ENCODE measurements at places on chromosomes 1 and 21.

DNA sequence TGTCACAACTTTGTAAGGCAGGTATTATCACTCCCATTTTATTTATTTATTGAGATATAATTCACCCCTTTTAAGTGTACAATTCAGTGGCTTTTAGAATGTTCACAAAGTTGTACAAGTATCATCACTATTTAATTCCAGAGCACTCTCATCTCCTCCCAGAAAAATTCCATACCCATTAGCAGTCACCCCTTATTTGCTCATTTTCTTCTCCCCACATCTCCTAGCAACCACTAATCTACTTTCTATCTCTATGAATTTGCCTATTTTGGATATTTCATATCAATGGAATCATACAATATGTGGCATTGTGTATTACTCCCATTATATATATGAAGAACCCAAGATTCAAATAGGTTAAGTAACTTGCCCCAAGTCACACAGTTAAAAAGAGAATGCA lies 7.0 kb downstream of the DSTYK start:
- no peaks in the 10 kb centered on the region for H3K36me3 ChIP-seq
- no peak for DNase-seq
- no peaks in the 10 kb centered on the region for H3K27me3 ChIP-seq
- peaks cover 38% of the 10 kb centered on the region for H3K4me1 ChIP-seq

GRCh38 chr1:204213668-204214662 lies at the start of gene GOLT1A:
Gene GOLT1A (minus strand): TSS chr1:204213988. CDS start chr1:204213906, 82 bp downstream.
- H3K36me3 ChIP-seq: no peaks in the 10 kb centered on the region
- H3K27ac ChIP-seq: no peak within 1 kb of the TSS
- H3K4me3 ChIP-seq: peak within 1 kb of the TSS; percentile 68
- DNase-seq: no peak
- H3K27me3 ChIP-seq: peaks cover 16% of the 10 kb centered on the region
- H3K4me1 ChIP-seq: peaks cover 18% of the 10 kb centered on the region

- H3K27ac ChIP-seq: no peak overlapping the region
- H3K27me3 ChIP-seq: peaks cover 15% of the 10 kb centered on the region
- no peaks in the 10 kb centered on the region for H3K4me1 ChIP-seq
- DNase-seq: no peak
- H3K36me3 ChIP-seq: no peaks in the 10 kb centered on the region
Measured at GRCh38 chr1:163367721-163368120, 46.0 kb downstream of the NUF2 start.

- no peaks in the 10 kb centered on the region for H3K4me1 ChIP-seq
- no peaks in the 10 kb centered on the region for H3K27me3 ChIP-seq
- DNase-seq: no peak
- no peaks in the 10 kb centered on the region for H3K36me3 ChIP-seq
- H3K4me3 ChIP-seq: no peak overlapping the region
Measured at GRCh38 chr21:40587736-40588346, 259.1 kb downstream of the DSCAM start.

GRCh38 chr1:174815474-174815908 lies 184.3 kb upstream of the CACYBP start:
- no peak overlapping the region for H3K4me3 ChIP-seq
- H3K27me3 ChIP-seq: no peaks in the 10 kb centered on the region
- H3K27ac ChIP-seq: no peak overlapping the region
- DNase-seq: no peak

- H3K4me1 ChIP-seq: no peaks in the 10 kb centered on the region
- H3K36me3 ChIP-seq: no peaks in the 10 kb centered on the region
Measured at GRCh38 chr1:201697174-201697573, 131.8 kb upstream of the IPO9 start.

- no peak overlapping the region for H3K4me3 ChIP-seq
- no peaks in the 10 kb centered on the region for H3K36me3 ChIP-seq
- no peak for DNase-seq
- H3K27me3 ChIP-seq: peaks cover 10% of the 10 kb centered on the region
- no peaks in the 10 kb centered on the region for H3K4me1 ChIP-seq
Measured at GRCh38 chr1:200253774-200254495, 155.9 kb downstream of the ZNF281 start.

DNA sequence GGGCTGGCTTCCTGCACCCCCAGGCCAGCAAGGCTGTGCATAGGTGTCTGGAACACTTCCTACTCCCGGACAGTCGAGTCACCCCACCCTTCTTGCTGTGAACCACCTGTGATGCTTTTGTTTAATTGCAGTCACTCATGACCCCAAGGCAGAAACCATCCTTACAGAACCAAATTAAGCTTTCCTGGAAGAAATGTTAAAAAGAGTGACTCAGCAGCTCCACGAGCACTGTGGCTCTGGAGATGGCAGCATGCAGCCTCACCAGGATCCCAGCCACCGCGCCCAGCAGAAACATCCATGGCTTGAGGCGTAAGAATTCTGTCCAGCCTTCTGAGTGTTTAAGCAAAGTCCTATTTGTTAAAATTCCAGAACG lies 28.8 kb downstream of the SNAP47 start:
- DNase-seq: no peak
- peak overlapping the region; percentile 80 for H3K4me3 ChIP-seq
- H3K27me3 ChIP-seq: no peaks in the 10 kb centered on the region
- peaks cover 4% of the 10 kb centered on the region for H3K36me3 ChIP-seq
- peak overlapping the region; percentile 86 for H3K27ac ChIP-seq

DNA sequence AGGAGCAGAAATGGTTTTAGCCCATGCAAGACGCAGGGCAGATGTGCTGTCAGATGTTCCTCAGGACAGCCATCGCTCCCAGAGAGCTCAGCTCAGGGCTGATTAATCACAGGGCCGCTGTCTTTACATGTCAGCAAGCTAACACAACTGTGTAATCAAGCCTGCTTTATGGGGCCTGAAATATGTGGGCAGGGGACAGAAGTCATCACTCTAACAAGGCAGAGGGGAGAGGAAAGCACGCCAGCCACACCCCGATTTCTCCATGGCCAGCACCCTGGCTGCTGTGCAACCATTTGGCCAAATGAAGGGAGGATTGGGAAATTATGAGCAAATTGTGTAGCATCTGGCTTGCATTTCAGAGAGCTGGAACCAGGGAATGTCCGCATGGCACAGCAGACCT lies 368.8 kb downstream of the NPHP4 start:
- H3K4me3 ChIP-seq: no peak overlapping the region
- H3K27ac ChIP-seq: no peak overlapping the region
- H3K36me3 ChIP-seq: no peaks in the 10 kb centered on the region
- H3K4me1 ChIP-seq: no peaks in the 10 kb centered on the region
- peaks cover 48% of the 10 kb centered on the region for H3K27me3 ChIP-seq

- no peaks in the 10 kb centered on the region for H3K4me1 ChIP-seq
- no peak overlapping the region for H3K4me3 ChIP-seq
- H3K36me3 ChIP-seq: no peaks in the 10 kb centered on the region
Measured at GRCh38 chr21:40671716-40672115, 175.2 kb downstream of the DSCAM start.

GRCh38 chr21:45539046-45539795 lies 3.0 kb downstream of the SLC19A1 start:
- no peaks in the 10 kb centered on the region for H3K36me3 ChIP-seq
- DNase-seq: peak; percentile 5
- no peak overlapping the region for H3K27ac ChIP-seq
- no peaks in the 10 kb centered on the region for H3K27me3 ChIP-seq
- H3K4me3 ChIP-seq: no peak overlapping the region
- peaks cover 7% of the 10 kb centered on the region for H3K4me1 ChIP-seq

- H3K27ac ChIP-seq: peak overlapping the region; percentile 96
- no peaks in the 10 kb centered on the region for H3K27me3 ChIP-seq
- H3K4me1 ChIP-seq: peaks cover 44% of the 10 kb centered on the region
Measured at GRCh38 chr1:153957744-153958110, 685 bp downstream of the CRTC2 start.

DNA sequence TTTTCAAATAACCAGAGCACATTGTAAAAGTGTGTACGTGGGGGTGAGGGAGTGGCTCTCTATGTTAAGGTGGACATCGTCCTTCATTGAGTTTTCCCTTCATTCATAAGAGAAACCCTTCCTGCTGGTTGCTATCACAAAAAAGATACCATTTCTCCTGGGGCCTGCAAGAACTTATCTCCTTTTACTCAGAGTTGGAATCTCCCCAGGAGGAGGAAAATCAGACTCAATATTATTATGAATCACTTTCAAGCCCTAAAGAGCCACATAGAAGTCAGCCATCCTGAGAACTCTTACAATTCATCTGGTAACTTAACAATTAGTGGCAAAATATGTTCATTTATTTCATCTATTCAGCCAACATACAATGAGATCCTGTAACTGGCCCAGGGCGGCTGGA lies 27.1 kb upstream of the TGFBR3 start:
- H3K4me3 ChIP-seq: no peak overlapping the region
- H3K36me3 ChIP-seq: no peaks in the 10 kb centered on the region
- H3K27ac ChIP-seq: no peak overlapping the region
- no peak for DNase-seq
- no peaks in the 10 kb centered on the region for H3K27me3 ChIP-seq

- DNase-seq: no peak
- H3K4me1 ChIP-seq: peaks cover 12% of the 10 kb centered on the region
- no peak overlapping the region for H3K4me3 ChIP-seq
- peaks cover 4% of the 10 kb centered on the region for H3K36me3 ChIP-seq
Measured at GRCh38 chr1:26075421-26076144, 8.2 kb upstream of the TRIM63 start.

- peaks cover 2% of the 10 kb centered on the region for H3K4me1 ChIP-seq
- peaks cover 36% of the 10 kb centered on the region for H3K27me3 ChIP-seq
- no peak overlapping the region for H3K27ac ChIP-seq
- DNase-seq: no peak
- no peak overlapping the region for H3K4me3 ChIP-seq
Measured at GRCh38 chr1:25208092-25208491, 24.2 kb downstream of the SYF2 start.

GRCh38 chr1:68558321-68559026 lies 61.6 kb upstream of the DEPDC1 start:
- no peak overlapping the region for H3K4me3 ChIP-seq
- H3K27me3 ChIP-seq: no peaks in the 10 kb centered on the region
- no peaks in the 10 kb centered on the region for H3K36me3 ChIP-seq
- DNase-seq: no peak
- H3K4me1 ChIP-seq: no peaks in the 10 kb centered on the region
- H3K27ac ChIP-seq: no peak overlapping the region

DNA sequence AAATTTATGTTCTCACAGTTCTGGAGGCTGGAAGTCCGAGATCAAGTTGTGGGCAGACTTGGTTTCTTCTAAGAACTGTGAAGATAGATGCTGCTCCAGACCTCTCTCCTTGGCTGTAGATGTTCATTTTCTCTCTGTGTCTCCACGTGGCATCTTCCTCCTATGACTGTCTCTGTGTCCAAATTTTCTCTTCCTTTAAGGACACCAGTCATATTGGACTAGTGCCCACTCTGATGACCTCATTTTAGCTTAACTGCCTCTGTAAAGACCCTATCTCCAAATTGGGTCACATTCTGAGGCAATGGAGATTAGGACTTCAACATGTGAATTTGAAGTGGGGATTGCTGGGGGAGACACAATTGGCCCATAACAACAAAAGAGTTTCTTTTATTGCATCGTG lies 125.3 kb upstream of the ETS2 start:
- no peak for DNase-seq
- H3K4me3 ChIP-seq: no peak overlapping the region
- H3K27me3 ChIP-seq: peaks cover 48% of the 10 kb centered on the region
- H3K27ac ChIP-seq: no peak overlapping the region
- no peaks in the 10 kb centered on the region for H3K4me1 ChIP-seq
- peaks cover 3% of the 10 kb centered on the region for H3K36me3 ChIP-seq
